ENCODE measurements at places on chromosomes 4 and X. TPM values are rescaled to one million over a fixed set of nuclear protein-coding genes. Genes with fewer than 3 reads are reported as not detected.

The NPNT gene
- 2.1 TPM for total RNA-seq

The MGARP gene
- total RNA-seq = 0.10 TPM

The EVC gene
- 58.6 TPM for total RNA-seq

The TMPRSS11F gene
- not detected for total RNA-seq

The PDCL2 gene
- not detected for total RNA-seq

- no peak for DNase-seq
These were observed 47.5 kb downstream of the MAGEA1 start for GRCh38 chrX:153226344-153227185.

DNA sequence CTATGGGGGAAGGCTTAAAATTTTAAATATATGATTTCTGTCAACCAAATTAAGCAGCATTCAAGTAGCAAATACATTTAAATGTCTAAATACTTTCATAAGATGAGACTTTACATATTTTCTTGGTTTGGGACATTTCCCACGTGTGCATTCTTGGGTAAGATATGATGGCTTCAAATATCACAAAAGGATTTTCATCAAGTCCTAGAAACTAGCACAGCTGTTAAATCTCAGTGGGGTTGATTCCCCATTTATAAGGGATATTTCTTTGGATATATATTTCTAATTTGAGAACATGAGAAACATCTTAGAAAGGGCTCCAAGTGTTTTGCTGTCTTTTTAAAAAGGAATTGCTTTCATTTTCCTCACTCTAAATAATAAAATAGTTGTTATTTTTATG lies 90.2 kb downstream of the P2RY10 start:
- no peak for DNase-seq

GRCh38 chr4:174522183-174523024 lies at the start of gene HPGD:
Gene HPGD (minus strand): TSS chr4:174522488. CDS start chr4:174522451, 37 bp downstream.
- no peak for DNase-seq

DNA sequence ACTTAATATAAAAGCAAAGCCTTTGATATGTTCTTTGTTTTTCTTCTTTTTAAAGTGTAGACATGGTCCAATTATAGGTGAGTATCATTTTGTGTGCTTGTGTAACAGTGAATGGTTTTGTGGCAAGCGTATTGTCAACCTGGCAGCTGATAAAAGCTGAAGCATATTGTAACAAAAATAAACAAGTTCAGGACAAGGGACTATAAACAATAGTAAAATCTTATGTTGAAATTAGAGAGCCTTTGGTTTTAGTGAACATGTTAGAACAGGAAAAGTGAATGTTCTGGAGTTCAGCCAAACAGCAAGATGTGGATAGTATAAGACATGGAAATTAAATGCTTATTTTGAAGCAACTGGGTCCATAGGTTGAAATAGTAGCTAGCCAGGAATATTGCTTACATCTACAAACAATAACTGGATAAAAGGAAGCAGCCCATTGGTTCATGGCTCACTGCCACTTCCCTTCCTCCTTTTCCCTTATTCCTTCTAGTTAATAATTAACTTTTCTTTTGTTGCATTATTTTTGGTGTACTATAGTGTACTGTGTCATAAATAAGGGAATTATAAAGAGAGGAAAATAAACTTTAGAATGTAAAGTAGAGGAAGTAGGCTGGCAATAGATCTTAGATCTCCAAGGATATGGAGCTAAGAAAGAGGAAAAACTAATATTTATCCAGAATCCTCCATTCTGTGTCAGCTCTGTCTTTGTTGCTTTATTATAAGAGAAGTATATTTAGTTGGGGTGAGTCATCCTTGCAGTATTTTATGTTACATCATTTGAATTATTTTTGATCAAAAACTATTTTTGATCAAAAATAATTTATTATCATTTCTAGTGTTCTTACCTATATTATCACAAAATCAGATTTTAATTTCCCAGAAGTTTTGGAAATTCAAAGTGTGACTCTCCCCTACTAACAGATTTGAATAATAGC lies 65.6 kb downstream of the MRPL1 start:
- DNase-seq = peak; percentile 72

DNA sequence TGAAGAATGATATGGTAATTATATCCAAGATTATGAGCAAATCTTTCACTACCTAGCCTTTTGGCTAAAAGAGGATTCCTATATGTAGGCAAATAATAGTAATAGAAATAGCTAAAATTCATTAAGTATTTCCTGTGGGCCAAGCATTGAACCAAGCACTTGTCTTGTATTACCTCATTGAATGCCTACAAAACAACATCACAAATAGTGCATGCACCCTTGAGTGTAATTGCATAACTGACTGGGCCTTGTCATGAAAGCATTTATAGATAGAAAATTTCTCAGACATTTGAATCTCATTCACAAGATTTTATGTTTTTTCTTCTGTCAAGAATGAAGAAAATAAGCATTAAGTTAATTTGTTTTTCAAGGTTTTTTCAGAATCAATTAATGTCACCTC lies 3.9 kb upstream of the HPGDS start:
- no peak for DNase-seq

- no peak for DNase-seq
These were observed 790 bp upstream of the HHIP start for GRCh38 chr4:144645102-144645630.

DNA sequence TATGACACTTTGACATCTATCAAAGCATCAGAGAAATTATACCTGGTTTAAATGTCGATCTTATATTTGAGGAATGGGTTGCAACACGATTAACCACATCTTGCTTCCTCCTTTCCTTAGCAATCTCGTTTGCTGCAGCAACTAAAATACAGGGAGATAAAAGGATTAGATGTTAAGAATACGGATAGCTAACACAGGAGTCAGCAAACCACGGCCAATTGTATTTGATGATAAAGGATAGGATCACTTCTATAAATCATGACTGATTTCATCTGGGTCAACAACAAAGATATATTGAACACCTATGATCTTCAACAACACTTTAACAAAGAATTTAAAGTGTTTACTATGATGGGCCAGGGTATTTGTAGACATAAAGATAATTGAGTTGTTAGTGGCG lies 5.0 kb downstream of the MAP7D3 start:
- DNase-seq = no peak

DNA sequence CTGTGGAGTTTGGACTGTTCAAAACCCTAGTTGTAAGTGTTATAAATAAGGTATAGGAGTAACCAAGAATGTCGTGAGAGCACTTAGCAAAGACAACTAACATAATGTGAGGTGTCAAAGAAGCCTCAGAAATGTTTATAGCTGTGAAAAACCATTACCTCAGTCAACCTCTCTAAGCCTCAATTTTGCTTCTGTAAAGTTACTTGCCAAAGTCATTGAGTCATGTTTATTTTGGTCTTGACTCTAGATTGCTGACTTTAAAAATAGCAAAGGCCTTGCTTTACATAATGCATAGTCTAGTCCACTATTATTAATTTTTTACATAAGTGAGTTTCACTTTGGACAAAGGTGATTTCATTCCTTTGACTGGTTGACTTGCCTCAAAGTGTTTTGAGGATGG lies 257.6 kb upstream of the CXXC4 start:
- DNase-seq = no peak
